Activated effector memory CD4-positive, alpha-beta T cell treated with Interleukin-2 at 50 U/mL for 16 hours (primary cell): ENCODE measurements at places on chromosomes 11 and 22.

DNA sequence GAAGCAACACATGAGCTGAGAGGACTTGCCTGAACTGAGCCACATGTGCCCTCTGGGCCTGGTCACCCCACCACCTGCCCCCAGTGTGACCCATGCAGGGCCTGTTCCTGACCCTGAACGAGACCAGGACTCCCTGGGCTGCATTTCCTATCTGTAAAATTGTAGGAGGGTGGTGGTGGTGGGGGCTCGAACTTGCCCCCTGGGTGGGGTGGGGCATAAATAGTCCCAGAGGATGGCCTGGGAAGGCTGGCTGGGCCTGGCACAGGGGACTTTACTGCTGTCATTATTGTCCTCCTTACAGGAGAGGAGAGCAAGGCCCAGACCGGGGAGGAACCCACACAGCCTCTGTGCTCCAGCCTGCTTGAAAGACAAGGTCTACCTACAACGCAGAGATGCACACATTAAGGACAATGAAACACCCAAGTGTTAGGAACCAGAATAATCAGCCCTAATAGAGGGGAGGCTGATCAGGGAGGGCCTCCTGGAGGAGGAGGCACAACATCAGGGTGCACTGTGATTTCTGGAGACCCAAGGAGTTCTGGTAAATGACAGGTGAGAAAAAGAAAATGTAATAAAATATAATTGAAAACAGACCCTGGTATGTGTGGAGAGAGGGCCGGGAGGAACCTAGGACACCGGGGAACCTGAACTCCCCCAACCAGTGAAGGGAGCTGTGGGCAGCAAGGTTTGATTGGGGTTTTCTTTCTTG is 2.8 kb upstream of the AIFM3 start:
- no peak for DNase-seq

- DNase-seq = no peak
Measured at GRCh38 chr22:48234011-48234410, 1471.6 kb downstream of the TBC1D22A start.

- DNase-seq = no peak
Measured at GRCh38 chr11:90840071-90840470, 617.2 kb upstream of the CHORDC1 start.

- no peak for DNase-seq
Measured at GRCh38 chr11:121257976-121258375, 34.6 kb upstream of the SC5D start.

GRCh38 chr11:90197377-90197776 is 25.5 kb downstream of the CHORDC1 start:
- DNase-seq = no peak

DNA sequence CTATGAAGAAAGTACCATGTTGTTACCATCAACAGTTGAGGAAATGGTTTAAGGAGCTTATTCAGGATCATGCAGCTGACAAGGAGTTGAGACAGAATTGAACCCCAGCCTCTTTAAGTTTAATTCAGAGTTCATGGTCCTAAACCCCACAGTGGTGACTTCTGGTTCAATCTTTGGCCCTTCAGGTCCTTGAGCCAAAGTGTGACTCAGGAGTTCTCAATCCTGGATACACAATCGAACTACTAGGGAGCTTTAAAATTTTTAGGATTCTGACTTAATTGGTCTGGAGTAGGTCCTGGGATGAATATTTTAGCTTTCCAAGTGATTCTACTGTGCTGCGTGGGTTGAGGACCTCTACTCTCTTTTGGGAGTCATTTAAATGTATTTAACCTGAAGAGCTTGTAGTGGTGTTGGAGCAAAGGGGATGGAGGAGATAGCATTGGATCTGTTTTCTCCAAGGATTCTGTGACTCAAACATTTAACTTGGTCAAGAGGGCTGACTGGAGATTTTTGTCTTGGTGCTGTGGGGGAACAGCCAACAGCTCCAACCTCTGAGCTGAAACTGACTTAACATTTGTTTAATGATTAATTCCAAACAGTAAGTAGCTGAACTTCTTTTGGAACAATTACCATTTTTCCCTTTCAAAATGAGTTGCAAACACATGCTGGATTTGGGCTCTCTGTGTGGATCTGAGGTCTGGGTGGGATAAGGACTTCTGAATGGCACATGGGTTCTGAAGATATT is 80.1 kb downstream of the INSC start:
- DNase-seq = no peak

GRCh38 chr22:24335496-24335895 is 64.9 kb downstream of the SPECC1L start:
- DNase-seq = no peak

DNA sequence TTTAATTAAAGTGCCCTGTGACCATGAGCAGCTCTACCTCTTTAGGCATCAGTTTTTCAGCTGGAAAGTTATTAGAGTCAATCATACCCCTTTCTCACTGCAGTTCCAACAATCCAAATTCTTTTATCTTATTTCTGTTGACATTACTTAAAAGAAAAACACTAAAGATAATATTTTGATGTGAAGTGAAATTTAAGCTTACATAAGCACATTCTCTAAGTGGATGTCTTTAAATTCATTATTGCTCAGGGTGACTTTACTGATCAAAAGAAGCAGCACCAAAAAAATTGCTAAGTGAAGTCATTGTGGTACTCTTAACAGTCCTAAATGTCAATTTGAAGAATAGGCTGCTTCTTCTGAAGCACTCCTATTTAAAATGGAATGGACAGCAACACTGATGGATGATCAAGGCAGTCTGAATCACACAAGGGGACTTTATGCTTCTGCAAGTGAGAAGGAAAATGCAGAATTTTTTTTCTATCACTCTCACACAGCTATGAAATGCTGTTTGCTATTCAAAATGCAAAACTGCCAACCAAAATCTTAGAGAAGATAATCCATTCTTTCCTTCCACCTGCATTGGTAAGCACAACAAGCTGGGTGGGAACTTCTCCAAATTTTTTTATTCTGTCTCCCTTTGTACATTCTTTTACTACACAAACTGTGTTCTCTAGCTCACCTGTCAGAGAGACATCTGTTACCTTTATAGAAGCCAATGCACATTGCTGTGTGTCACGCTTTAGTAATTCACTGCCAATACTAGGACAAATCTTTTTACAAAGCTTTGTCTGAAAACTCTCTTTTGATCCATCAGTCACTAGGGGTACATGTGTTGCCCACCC is 179.9 kb downstream of the GRIA4 start:
- DNase-seq = no peak

DNA sequence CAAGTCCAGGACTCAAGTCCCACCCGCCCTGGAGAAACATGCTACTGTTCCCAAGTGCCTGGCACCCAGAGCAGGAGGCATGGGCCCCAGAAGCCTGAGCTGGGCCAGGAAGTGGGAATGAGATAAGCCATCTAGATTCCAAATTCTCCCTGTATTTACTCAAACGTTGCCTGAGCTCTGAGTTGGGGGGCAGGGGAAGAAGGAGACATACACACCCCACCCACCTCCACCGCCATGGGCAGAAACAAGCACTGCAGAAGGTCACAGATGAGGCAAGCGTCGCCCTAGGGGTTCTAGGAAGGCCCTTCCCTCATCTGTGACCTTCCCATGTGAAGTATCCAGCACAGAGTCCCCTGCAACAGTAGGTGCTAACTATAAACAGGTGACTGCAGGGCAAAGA is 54.0 kb downstream of the PLEKHA7 start:
- DNase-seq = no peak

GRCh38 chr22:37822079-37822833 is 926 bp upstream of the GALR3 start:
- DNase-seq = no peak

DNA sequence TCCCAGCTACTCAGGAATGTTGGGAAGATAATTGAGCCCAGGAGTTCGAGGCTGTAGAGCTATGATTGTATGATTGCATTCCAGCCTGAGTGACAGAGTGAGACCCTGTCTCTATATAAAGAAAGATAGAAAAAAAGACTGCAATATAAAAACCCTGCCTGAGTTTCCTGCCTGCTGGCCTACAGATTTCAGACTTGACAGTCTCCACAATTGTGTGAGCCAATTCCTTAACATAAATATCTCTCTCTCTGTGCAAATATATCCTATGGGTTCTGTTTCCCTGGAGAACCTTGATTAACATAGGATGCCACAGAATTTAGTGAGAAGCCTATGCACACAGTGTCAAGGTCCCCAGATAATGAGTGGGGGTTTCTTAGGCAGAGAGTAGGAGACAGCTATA is 32.5 kb upstream of the ZBTB44 start:
- DNase-seq = no peak

DNA sequence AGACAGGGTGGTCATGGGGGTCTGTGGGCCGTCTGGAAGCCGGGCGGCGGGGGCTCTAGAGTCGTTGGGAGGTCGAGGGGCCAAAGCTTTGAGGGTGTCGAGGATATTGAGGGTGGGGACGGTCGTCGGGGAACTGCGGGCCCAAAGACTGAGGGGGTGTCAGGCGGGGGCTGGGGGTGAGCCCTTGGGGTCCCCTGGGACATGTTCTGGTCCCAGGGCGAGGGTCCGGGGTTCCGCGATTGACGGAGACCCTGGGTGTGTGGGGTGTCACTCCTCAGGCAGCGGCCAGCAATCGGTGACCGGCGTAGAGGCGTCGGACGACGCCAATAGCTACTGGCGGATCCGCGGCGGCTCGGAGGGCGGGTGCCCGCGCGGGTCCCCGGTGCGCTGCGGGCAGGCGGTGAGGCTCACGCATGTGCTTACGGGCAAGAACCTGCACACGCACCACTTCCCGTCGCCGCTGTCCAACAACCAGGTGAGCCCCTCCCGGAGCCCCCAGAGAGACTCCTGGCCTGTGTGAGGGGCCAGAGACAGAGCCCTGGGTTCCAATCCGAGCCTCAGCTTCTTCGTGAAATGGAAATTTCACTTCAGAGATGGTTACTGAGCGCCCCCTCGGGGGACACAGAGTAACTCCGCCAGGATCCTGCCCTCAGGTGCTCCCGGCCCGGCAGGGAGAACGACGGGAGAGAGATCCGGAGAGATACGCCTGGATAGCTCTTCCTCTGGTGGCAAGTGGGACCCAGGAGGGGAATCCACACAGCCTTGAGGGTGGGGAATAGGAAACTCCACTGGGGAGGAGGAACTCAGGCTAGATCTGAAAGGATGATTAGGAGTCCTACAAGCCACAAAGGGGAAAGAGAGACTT is 714 bp downstream of the SDF2L1 start:
- peak; percentile 53 for DNase-seq

DNA sequence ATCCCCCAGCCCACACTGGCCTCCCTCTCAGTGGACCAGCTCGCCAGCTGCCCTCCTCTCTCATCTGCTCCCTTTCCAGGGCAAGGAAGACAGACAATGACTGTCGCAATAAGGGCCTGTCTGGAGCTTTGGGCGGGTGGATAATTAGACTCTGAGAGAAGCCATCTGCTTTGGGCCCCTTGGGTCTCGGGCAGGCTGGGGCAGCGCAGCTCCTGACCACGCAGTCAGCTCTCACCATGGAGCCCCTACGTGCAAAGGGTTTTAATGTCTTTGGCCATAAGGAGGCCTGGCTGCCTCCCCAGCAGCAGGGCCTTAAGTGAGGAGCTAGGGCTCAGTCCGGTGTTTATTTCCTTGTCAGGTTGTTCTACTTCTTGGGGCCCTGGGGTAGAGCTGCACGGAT is 153.9 kb downstream of the CHST1 start:
- DNase-seq = no peak

DNA sequence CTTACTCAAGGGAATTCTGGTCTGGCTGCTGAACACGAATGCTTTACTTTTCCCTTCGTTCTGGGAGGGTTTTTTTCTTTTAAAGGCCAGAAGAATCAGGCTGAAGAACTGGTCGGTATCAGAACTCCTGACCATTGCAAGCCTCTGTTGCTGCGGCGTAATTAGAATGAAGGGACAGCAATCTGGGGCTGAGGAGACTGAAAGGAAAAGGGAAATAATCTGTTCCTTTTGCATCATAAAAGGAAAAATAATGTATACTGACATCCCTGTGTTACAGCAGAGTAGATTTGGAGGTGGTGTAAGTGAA is 670 bp downstream of the SC5D start:
- DNase-seq = no peak

GRCh38 chr11:117042689-117043088 is 55.5 kb downstream of the SIK3 start:
- no peak for DNase-seq

DNA sequence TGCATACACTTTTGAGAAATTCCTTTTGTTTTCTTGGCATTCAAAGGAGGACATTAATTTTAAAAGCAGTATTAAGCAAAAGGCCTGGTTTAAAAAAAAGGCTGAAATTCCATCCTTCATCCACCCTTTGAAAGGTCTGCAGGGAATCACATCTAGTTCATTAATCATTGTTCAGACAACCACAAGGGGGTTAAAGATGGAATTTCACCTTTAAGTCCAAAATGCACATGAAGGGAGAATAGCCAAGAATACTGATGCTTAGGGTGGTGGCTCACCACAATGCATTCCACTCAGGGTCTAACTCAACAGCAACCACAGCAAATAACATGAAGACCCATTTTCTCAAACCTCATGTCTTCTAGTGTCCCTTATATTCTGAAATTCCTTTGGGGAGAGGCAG is 256.9 kb downstream of the CADM1 start:
- DNase-seq = no peak

DNA sequence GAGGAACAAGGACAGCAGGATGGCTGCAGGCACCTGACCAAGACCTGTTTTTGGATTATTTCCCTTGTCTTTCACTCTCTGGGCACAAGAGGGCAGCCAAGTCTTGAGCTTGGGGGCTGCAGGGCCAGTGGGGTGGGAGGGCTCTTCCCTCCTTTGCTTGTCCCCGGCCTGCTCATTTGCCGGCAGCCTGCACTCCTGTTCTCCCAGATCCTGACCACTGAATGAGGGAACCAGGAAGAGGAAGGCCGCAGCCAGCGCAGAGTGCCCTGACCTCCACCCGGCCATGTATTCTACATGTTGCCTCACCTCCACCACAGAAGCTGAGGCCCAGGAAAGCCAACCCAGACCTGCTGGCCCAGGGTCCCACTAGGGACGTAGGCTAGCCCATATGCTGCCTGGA is 15.5 kb upstream of the NNMT start:
- no peak for DNase-seq

GRCh38 chr11:41459465-41460401 is at the start of gene LRRC4C:
LRRC4C (minus strand) TSS chr11:41459652.
- DNase-seq = no peak

DNA sequence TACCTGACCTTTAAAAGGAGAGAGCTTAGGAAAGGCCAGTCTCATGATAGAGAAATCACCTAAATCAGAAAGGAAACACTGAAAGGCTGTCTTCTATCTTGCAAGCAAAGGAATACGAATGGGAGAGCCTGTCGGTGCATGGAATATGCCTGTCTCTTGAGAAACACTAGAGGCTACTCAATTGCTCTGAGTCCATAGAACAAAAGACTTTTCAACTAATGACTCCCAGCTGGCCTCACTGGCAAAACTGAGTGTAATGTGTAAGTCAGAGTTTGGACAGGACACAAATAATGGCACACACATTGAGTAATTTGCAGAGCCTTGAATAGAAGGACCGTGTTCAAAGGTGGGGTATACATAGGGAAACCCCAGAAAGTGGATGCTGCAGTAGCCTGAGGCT is 171.0 kb upstream of the ARHGAP20 start:
- no peak for DNase-seq

- DNase-seq = no peak
Measured at GRCh38 chr11:73413256-73413655, 37.1 kb downstream of the RELT start.

DNA sequence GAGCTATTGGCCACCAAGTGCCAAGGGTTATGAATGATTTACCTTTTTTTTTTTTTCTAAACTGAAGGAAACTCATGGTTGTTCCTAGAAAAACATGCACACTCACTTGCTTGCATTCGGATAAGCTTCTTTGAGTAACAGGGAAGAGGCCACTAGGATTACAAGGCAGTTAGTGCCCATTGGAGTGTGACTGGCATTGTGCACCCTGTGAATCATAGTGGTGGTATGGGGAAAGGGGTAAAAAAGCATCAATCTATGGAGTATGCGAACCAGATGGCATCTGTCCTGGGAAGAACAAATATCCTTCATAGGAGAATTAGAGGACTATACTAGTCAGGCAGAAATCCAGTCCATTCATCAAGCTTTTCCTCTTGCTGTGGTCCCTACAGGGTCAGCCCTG is 24.2 kb downstream of the CD44 start:
- no peak for DNase-seq
